ENCODE measurements at places on chromosomes 16 and 17.

DNA sequence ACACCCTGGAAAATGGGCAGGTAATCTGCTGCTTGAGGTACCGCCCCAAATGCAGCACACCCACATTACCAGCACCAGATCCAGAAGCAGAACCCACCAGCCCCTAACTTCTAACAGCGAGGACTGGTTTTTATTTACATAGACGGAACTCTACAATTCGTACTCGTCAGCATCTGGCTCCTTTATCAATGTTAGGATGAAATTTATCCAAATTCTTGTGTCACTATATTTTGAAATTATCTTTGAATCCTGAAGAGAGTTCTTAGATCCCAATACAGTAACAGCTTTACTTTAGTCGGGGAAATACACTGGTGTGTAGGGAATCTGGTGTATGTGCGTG is 332 bp upstream of the ALG1 start:
- DNase-seq, result no peak

- DNase-seq, result no peak
Observed at GRCh38 chr16:50473356-50473945, 74.7 kb upstream of the NKD1 start.

- DNase-seq, result no peak
Observed at GRCh38 chr16:75580-76501, 2.2 kb upstream of the MPG start.

GRCh38 chr17:48163809-48164208 is 56.2 kb downstream of the SNX11 start:
- DNase-seq, result no peak

DNA sequence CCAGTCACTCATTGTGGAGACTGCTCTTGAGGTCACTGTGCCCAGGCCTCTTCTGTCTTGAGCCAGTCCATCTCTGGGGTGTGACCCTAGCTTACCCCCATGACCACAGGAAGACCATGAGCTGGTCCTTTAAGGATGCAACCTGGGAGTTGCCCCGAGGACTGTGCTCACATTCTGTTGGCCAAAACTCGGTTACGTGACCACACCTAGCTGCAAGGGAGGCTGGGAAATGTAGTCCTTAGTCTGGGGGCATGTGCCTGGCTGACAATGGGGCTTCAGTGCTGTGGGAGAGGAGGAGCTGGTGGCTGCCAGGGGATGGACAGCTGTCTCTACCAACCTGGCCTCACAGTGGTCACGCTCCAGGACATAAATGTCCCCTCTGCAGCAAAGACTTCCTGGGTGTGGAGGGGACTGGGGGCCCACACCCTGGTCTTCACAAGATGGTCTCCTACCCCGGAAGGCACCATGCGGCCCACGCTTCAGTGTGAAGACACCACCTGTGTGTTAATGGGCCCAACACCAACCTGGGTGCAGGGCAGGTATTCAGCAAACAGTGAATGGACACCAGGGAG is 55.4 kb downstream of the JPH3 start:
- peak; percentile 42 for DNase-seq
